Stimulated activated CD8-positive, alpha-beta memory T cell treated with anti-CD3 and anti-CD28 coated beads, Interleukin-4, amount 100 ng/mL, for 24 hours (primary cell): ENCODE measurements at places on chromosomes 3 and 15.

DNA sequence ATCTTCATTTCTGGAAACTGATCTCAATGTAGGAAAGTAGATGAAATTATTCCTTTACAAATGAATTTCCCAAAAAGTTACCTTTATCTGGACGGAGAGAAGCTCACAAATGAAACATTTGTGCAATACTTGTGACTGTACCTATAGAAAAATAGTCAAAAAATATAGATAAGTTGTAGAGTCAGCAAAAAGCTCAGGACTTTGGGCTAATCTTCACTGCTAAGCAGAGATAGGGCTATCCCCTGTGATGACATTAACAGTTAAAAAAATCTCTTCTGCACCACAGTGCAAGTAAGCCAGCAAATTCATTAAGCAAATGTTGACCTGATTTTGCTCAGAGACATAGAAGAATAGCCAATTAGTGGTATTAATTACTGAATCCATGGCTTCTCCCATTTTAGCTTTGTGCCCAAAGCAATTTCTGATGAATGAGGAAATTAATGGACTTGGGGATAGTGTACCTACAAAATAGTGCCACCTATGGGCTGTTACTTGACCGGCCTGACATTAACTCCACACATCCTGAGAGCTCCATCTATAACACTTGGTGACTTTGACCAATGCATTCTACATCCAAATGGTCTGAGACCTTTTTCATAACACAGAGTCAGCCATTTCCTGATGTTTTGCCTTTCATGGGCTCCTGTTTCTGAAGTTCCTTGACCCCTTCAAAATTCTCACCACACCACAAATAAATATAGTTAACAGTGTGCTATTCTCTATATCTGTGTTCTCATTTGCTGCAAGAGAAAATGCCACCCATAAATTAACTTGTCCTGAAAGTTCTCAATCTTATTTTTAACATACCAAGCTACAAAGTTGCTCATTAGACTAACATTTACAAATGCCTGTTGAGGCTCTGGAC, 105.0 kb downstream of the SSR3 start:
- no peak for DNase-seq

DNA sequence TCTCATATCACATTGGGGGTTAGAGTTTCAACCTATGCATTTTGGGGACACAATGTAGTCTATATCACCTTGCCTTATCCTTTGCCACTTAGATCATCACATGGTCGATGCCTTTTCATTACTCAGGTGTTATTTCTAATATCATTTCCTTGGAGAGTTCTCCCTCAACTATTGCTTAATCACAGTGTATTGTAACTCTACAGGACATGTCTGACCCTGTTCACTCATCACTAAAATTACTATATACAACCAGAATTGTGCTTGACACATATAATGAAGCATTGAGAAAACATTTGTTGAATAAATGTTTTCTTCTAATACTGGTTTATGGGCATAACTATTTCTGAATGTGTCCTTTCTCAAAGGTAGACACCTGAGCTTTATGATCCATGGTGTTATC, 207.4 kb downstream of the EPHA6 start:
- no peak for DNase-seq

GRCh38 chr3:94184781-94185180, 121.9 kb downstream of the NSUN3 start:
- no peak for DNase-seq

DNA sequence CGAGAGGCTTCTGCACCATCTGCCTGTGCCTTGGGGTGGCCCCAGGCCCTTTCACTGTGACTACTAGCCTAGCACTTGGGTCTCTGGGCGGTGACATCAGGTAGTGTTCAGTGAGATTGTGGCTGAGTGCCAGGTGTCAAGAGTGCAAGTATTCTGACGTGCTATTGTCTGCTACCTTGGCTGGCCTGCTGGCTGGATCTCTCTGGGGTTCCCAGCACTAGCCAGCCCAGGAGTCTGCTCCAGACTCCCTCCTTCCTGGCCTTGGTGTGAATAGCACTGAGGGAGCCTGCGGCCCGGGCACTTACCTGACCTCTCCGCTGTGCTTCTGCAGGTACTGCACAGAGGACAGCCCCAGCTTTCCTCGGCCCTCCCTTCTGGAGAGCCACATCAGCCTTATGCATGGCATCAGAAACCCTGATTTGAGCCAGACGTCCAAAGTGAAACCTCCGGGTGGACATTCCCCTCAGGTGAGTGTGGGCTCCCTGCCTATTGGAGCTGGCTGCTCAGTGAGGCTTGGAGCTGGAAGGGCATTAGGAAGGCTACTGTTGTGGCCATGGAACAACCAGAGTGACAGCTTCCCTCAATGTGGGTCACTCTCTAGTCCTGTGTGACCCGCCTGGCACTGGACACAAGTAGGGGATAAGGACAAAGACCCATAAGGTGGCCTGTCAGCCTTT, 17.5 kb upstream of the ALPK3 start:
- no peak for DNase-seq

- no peak for DNase-seq
Measured at GRCh38 chr3:123367467-123368154, 81.3 kb downstream of the ADCY5 start.

- no peak for DNase-seq
Measured at GRCh38 chr3:185537369-185537970, 14.9 kb downstream of the LIPH start.

GRCh38 chr3:179673523-179673922, 20.7 kb downstream of the USP13 start:
- no peak for DNase-seq

DNA sequence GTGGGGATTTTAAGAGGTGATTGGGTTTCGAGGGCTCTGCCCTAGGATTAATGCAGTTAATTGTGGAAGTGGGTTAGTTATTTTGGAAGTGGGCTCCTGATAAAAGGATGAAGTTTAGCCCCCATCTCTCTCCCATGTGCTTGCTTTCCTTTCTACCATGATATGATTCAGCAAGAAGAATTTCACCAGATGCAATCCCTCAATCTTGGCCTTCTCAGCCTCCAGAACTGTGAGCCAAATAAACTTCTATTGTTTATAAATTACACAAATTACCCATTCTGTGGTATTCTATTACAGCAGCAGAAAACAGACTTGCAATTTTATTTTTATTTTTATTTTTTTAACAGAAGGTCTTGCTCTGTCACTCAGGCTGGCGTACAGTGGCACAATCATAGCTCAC, 27.3 kb upstream of the UBE2E1 start:
- no peak for DNase-seq

GRCh38 chr3:148307443-148307843, 390.3 kb upstream of the AGTR1 start:
- DNase-seq, result no peak

- no peak for DNase-seq
Measured at GRCh38 chr15:75620841-75621391, 4.6 kb downstream of the SNUPN start.

DNA sequence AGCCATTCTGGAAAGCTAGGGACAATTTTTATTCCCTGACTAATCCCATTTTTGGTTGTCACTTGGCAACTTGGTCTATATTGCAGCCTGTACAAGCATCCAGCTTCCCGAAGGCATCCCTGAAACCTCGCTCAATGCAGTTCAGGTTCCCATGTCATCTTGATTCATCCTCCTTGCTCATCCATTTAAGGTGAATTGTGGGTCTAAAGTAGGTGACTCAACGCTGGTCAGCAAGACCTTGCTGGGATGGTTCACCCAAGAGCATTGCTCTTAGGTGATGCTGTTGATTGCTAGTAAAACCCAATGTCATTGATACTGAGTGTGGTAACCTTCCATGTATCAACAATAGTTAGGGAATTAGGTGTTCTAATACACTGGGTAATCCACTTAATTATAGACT, 13.1 kb upstream of the RAB8B start:
- DNase-seq, result no peak

DNA sequence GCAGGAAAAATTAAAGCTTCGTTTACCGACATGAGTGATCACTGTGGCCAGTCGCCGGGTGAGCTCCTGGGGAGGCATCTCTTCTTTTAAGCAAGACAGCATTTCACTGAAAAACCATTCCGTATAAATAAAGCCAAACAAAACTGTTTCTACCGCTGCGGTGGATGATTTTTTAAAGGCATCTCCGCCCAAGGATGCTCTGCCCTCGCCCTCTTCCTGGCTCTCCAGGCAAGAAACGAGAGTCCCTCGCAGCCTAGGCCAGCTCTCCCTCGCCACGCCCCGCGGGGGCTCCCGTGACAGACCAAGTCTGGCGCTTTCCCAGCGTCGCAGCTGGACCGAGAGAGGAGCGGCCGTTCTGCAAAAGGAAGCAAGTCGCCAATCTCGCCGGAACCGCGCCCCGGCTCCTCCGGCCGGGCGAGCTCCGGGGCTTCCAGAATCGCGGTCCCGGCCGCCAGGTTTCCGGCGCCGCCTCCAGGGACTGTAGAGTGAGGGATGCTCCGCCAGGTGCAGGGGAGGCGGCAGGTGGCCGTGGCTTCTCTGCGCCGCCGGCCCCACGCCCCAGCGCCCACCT, 458 bp downstream of the MCF2L2 start:
- peak; percentile 8 for DNase-seq

- DNase-seq, result no peak
Measured at GRCh38 chr3:124652009-124652408, 78.2 kb upstream of the UMPS start.

GRCh38 chr3:190009614-190010013, 111.1 kb downstream of the P3H2 start:
- DNase-seq, result no peak

DNA sequence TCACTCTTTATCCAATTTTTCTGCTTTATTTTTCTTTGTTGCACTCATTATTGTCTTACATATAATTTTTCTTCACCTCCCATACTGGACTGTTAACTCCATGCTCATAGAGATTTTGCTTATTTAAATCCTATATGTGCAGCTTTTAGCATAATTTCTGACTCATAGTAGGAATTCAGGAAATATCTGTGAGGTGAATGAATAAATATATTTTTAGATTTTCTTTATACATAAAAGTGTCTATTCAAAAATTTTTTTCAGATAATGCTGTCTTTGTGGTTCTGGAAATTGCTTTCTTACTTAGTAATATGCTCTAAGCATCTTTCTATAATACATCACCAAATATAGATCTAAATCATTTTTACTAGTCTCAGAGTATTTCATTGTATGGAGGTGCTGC, 191.8 kb upstream of the SUCLG2 start:
- no peak for DNase-seq

DNA sequence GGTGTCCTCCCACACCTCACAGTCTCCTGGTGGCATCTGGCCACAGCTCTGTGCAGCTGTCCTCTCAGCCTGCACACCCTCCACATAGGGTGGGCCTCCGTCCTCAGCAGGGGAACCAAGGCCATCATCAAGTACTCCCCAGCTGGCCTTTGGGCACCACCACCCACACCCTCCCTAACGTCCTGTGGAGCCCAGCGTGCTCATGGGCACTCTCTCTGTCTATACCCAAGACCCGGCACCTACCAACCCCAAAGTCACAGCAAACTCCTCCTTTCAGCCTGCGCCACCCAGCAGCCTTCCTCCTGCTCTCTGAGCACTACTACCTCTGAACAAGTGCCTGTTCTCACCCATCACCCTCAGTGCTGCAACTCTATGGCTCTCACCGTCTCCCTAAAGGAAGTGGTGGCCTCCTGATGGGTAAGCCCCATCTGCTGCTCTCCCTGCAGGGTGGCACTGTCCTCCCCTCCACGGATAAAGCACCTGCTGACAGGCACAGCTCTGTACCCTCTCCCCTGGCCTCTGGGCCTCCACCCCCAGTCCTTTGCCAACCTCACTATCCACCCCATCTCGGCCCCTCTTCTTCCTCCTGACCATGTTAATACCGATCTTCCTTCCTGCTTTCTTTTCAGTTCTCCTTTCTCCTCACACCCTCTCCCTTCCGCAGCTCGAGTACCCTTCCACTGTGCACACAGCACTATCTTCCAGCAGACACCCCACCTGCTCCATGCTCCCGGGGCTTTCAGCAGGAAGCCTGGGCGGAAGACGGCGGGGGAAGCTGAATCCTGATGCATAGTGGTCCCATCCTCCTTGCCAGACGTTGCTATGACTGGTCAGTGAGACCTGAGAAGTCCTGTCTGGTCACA, 31.5 kb downstream of the SLC41A3 start:
- DNase-seq, result no peak

- no peak for DNase-seq
Measured at GRCh38 chr15:31345606-31346366, 19.2 kb downstream of the KLF13 start.

DNA sequence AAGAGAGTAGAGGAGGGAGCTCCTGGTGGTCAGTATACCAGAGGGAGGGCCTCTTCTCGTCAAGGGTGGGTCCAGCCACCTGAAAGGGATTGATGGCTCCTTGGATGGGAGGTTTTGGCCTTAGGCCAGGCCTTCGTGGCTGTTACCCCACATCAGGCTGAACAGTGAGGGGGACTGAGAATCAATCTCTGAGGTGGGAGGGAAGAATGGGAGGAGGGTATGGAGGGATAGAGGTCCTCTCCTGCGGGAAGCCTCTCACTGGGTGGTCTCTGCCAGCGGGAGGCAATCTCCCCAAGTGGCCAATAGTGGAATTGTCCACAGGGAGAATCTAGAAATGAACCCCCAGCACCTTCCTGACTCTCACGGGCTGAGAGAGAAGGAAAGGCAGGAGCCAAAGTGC, 53.5 kb downstream of the BSN start:
- DNase-seq, result no peak

DNA sequence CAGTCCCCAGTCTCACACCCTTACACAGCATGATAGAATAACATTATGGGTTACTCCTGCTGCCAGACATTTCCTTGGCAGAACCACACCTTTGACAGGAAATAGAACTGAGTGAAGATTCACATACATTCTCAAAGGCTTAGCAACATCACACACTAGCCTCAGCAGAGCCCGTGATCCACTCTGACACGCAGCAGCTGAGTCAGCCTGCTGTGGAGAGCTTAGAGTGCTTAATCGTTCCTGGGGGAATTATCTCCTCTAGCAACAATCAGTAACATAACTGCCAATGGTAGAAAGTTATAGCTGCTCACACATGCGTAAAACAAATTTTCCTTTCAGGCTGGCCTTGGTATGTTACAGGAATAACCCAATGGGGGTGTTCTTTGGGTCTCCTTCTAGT, 382.1 kb downstream of the GAP43 start:
- no peak for DNase-seq

GRCh38 chr3:56133423-56133822, 334.8 kb downstream of the ERC2 start:
- DNase-seq, result no peak

- DNase-seq, result peak; percentile 1
Measured at GRCh38 chr15:86183596-86184491, 104.2 kb downstream of the AGBL1 start.

GRCh38 chr15:80953001-80953952, 36.3 kb downstream of the MESD start:
- DNase-seq, result no peak

GRCh38 chr3:13556207-13556606, 7.3 kb downstream of the FBLN2 start:
- no peak for DNase-seq

DNA sequence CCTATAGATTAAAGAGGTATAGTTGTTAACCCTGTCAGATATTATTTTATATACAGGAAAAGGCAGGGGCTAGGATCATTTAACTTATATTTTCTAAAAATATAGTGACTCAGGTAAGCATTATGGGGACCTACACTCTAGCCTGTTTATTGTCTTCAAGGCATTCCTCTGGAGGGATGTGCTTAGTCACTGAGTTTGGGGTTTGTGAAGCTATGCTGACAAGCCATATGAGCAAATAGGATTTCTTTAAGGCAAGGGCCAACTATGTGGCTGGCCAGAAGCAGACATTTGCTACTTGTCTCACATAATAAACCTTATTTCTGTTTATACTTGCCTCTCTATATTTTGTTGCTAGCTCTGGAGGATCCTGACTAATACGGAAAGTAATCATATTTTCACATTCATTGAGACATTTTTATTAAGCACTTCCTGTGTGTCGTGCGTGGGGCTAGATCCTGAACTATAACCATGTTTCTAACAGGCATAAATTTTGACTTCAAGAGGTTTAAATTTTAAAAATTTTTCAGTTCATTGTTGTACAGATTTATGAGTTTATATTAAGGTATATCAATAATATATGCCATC, 153.4 kb downstream of the OTOL1 start:
- DNase-seq, result no peak
